AG08395 (cell line): ENCODE measurements at places on chromosomes 1 and 21.

DNA sequence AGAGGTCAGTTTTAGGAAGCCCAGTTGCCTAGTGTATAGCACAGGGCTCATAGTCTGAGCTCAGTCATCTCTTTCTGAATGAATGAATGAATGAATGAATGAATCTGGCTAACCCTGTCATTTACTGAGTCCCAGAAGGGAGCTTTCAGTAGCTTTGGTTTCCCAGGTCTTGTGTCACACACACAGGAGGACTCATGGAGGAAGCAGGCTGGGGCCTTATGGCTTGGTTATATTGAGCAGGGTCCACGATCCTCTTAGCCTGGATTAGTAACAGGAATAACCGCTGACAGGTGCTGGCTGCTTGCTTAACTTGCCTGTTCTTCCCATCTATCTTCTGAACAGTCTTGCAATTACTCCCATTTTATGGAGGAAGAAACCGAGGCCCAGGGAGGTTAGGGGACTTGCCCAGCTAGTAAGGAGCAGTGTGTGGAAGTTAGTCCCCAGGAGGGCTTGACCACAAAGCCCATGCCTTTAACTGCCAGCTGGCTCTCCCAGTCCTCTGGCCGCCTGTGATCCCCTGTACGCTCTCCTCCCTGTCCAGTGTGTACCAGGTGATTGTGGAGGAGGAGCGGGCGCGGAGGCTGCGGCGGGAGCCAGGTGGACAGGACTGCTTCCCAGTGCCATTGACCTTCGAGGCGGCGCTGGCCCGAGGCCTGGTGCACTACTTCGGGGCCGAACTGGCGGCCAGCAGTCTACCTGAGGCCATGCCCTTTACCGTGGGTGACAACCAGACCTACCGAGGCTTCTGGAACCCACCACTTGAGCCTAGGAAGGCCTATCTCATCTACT is 46.0 kb downstream of the PTPRU start:
- no peak for DNase-seq

DNA sequence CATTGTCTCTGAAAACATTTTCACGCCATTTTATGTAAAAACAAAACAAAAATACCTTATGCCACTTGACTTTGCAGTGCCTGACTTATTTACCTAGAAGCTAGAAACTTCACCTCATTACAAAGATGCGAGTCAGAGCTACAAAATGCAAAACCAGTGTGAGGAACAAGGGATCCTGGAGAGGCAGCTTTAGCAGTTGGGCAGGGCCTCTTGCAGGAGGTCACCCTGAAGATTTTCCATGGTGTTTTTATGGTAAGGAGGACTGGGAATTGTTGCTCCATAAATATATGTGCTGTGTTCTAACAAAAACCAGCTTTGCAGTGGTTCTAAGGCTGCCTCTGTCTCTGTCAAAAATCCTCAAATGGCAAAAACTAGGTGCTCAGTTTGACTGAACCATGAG is 36.4 kb upstream of the TARBP1 start:
- peak; percentile 54 for DNase-seq

DNA sequence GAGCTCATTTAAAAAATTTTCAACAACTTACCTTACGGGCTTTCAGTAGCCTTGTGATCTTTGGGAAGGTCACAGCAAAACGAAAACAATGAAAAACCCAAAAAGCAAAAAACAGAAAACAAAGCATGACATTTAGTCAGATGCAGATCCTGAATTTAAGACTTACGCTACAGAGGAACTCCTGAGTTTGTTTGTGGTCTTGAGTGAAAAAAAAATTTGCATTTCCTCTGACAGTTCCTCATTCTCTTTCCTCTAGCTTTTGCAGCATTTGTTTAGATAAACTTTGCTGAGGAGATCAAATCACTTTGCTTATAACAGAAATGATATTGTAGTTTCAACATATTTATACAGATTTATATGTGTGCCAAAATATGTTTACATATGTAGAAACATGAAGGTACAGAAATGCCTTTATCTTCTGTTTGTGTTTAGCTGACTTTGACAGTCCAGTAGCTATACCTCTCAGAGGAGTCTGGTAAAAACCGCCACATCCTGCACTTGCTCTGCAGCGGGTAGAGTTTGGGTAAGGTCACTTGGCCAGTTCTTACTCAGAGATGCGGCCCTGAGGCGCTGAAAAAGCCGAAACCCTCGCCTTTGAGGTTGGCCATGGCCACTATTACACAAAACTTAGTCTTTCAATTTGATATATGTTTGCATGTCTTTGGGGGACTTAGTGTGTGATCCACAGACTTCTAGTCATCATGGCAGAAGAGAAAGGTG is 142.5 kb downstream of the TNR start:
- DNase-seq, result no peak

DNA sequence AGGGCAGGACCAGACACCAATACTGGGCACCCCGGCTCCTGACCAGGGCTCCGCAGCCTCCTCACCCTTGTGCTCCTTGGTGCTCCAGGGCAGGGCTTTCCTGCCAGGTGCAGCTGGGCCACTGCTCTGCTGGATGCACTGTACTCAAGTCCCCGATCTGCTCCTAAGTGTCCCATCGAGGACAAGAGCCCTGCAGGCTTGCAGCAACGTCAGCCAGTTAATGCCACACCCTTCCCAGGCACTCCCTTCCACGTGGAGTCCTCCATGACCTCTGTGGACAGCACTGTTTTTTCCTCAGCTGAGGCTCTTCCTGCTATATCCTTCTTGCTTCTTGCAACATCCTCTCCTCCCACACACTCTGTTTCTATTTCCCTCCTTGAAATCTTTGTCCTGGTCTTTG is 94.0 kb upstream of the NGF start:
- peak; percentile 23 for DNase-seq

- DNase-seq, result no peak
Observed at GRCh38 chr1:91617285-91617765, 116.7 kb downstream of the CDC7 start.

DNA sequence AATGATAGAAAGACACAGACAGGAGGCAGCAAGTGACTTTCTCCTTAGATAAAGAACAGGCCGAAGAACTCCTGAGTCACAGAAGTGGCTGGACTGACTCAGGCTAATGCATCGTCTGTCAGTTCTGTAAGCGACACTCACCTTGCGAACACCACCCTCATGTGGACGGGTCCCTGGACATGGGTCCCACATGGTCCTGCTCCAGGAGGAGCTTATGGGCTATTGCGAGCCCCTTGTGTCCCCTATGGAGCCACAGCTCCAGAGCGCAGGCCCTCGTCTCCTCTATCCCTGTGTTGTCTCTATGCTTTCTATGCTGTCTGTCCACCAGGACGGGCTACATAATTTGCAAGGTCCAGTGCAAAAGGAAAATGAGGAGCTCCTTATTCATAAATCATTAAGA is 85.8 kb downstream of the TRABD2B start:
- DNase-seq, result no peak

GRCh38 chr1:205692423-205692822 is 12.1 kb upstream of the SLC45A3 start:
- DNase-seq, result no peak

DNA sequence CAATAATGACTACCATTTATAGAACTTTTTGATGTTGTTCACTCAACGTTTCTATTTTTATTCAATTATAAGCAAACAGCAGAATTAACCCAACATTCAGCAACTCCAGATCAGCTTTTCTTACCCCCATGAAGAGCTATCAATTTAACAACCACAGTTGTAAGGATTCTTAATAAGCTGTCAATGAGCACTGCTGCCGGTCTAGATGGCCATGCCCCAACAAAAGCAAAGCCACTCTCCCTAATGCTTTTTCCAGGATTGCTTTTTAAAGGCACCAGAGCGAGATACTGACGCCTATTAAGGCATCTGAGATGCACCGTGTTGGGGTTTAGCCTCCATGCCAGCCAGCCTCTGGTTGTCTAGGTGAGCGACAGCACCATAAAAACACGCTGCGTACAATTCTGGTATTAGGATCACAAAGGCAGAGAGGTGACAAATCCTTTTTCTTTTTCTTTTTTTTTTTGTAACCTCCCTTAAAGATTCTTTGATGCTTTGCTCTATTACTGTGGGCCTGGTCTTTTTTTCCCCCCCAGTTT is 39.5 kb downstream of the PTPRC start:
- DNase-seq, result no peak

GRCh38 chr1:38829368-38829767 is 30.2 kb downstream of the RRAGC start:
- DNase-seq, result no peak

GRCh38 chr1:193087893-193088292 is 17.3 kb downstream of the GLRX2 start:
- DNase-seq, result no peak

DNA sequence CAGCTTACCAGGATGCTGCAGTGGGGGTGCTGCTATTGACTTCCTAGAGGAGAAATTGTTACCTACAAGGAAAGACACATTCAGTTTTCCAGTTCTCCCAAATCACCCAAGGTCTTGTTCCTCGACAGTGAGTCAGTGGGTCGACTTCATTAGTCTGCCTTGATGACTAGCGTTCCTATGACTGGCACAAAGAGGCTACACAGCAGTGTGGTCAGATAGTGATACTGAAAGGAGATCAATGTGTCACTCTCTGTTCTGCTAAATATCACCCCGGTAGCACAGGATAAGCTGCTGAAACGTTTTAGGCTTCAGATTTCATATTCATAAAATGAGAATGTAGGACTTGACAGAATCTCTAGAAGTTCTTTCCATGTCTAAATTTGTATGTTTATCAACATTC is 357.4 kb downstream of the LMX1A start:
- DNase-seq, result no peak
